ENCODE measurements at places on chromosomes 6 and 20. TPM values are rescaled to one million over a fixed set of nuclear protein-coding genes. Genes with fewer than 3 reads are reported as not detected.

GRCh38 chr6:163199371-163199770 is 215.1 kb upstream of the QKI start:
- DNase-seq: no peak

DNA sequence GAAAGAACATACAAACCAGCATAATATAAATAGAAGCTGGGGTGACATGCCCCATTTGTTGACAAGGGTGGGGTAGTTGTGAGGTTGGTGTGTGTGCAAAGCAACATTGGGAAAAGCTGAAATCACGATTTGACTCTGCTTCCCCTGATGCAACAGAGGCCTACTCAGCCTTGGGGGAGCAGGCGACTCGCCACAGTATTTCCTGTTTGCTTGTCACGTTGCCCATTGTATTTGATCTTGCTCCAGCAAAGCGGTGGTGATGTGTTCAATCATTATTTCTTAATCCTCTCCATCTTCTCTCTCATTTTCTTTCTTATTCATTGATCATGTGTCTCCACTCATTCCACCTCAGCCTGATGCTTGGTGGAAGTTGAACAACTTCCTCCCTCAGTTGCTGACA is 165.8 kb upstream of the CITED2 start:
- DNase-seq: no peak

ZNF184 gene
- 10.6 TPM for total RNA-seq

DNA sequence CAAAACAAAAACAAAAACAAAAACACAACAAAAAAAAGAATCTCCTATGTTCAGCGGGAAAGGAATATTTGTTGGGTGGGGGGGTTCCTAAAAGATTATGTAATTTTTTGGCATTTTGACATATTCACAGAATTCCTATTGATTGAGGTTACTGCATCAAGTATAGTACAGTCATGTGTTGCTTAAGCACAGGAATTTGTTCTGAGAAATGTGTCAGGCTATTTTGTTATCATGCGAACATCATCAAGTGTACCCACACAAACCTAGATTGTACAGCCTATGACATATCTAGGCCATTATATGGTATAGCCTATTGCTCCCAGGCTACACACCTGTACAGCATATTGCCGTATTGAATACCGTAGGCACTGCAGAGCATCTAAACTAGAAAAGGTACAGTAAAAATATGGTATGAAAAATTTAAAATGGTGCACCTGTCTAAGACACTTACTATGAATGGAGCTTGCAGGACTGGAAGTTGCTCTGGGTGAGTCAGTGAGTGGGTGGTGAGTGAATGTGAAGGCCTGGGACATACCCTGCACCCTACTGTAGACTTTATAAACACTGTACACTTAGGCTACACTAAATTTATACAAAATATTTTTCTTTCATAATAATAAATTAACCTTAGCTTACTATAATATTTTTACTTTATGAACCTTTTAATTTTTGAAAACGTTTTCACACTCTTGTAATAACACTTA is 110.6 kb downstream of the CDKAL1 start:
- no peak for DNase-seq

SYNGAP1 gene
- total RNA-seq: 30.2 TPM

GSTA4 gene
- 24.1 TPM for total RNA-seq

OPRL1 gene
- total RNA-seq: 1.0 TPM

GRCh38 chr6:15926256-15926655 is 202.6 kb upstream of the MYLIP start:
- no peak for DNase-seq

DNA sequence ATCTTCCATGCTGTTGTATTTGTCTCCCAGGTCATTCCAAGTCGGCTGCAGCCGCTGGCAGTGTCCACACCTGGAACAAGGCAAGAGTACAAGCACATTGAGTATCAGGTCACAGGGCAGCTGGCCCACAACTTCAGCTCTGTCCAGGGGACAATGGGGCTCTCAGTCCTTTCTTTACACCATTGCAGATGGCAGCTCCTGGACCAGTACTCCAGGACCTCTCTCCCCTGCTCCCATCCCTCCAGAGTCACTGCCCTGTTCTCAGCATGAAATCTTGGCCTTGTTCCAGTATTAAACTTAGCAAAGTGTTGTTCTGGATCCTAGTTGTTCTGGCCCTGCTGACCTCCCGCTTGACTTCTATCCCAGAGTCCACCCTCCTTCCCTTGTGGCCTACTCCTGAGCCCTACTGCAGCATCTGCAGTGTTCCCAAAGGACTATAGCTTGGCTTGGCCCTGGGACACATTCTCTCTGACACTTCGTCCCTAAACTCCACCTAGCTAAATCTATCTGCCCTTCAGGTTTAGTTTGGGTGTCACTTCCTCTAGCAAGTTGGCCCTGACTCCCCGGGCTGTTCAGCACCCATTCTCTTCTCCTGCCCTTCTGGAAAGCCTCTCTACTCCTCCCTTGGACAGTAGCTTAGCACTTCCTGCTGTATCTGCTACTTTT is 5.8 kb downstream of the TXNDC5 start:
- DNase-seq: no peak

DNA sequence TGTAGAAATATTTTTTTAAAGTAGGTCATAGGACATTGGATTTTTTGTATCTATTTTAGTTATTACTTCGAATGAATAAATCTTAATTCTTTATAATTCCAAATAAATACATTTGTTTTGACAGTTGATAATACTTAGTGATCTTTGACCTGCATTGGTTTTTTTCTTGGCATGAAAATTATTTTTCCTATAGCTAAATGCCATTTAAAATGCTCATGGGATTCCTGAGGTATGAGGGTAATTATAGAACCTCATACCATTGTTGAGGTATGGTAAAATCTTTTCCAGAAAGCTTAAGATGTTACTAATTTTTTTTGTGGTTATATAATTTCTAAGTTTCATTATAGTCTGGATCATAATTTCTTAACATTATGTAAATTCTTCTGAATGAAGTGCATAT is 8.3 kb downstream of the PM20D2 start:
- DNase-seq: no peak

- no peak for DNase-seq
These were observed 17.4 kb downstream of the PRPH2 start for GRCh38 chr6:42704937-42705374.

GRCh38 chr6:39948199-39948791 is 14.0 kb upstream of the MOCS1 start:
- no peak for DNase-seq

DNA sequence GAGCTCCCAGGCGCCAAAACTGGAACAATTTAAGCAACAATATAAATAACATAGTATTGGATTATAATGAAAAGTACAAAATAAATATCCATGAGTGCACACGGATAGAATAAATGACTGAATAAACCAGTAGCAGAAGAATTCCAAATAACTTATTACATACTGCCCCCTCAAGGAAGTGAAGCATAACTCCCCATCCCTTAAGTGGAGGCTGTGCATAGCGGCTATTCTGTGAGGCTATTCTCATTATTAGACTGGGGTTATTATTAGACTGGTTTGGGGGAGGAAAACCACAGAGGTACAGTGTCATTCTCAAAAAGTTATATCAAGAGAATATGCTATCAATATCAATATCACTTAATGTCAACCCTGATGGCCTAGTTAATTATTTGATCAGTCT is 94.4 kb upstream of the SIRPA start:
- DNase-seq: no peak

GRCh38 chr6:11378639-11379038 is 146.2 kb upstream of the NEDD9 start:
- no peak for DNase-seq

POU3F2 gene
- 9.2 TPM for total RNA-seq

GRCh38 chr6:11223286-11223864 is 9.1 kb downstream of the NEDD9 start:
- DNase-seq: no peak

DSP gene
- 7.2 TPM for total RNA-seq

ASIP gene
- total RNA-seq: 3.0 TPM

GRCh38 chr20:59258221-59258621 is 42.2 kb upstream of the EDN3 start:
- no peak for DNase-seq

NKAIN2 gene
- total RNA-seq: 48.4 TPM

DNA sequence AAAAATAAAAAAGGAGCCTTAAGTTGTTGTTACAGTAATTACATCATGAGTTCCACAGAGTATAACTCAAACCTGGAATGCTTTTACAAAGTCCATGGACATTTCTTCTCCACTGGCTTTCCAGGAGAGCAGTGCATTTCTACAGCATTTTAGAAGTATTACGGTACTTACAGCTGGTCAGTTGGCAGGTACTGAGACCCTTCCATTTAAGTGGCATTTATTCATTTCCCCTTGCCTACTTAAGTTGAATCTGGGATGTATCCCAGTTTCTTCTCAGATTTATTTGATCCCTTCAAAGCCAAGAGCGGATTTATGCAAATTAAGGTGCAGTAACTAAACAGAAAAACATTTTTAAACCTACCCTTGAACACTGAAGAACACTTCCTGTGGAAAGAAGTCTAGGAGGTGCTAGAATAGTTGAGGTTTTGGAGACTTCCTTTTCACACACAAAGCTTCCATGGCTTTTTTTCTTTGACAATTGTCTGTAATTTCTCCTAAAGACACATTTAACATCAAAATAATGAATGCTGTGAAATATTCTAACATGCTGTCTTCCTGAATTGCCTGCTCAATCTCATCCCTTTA is 3.4 kb downstream of the PRDM13 start:
- DNase-seq: no peak

EPHA7 gene
- 2.6 TPM for total RNA-seq

LY6G5C gene
- total RNA-seq: 2.1 TPM

MUC22 gene
- not detected for total RNA-seq

DNA sequence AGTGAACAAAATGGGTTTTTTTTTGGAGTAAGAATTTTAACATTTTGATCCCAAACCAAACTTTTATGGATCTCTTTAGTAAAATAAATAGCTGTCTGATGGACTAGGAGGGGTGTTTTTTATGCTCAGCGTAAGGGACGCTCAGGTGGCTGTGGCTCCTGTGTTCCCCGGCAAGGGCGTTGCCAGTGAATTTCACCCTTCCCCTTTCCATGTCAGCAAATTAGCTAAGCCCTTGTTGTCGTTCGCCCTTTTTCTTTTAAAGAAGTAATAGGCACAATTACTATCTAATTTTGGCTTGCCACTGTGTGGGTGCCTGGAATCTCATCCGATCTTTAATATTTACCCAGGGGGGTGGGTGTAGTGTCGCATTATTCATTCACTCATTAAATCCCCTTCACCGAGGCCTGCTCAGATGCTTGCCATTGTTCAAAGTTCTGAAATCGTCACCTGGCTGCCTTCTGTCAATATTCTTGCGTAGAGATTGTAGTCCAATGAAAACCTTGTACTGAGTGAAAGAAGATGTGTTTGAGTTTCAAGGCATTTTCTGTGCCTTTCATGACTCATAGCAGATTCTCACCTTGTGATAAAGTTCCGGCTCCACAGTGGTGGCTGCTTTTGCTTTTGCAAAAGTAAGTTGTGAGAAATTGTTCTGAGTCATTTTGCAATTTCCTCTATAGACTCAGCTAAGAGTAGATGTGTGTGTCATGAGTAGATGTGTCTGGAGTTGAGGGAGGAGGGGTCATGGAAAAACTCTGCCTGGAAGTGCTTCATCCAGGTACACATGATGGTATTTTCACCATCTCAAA is 40.0 kb upstream of the CLDN20 start:
- no peak for DNase-seq

GRCh38 chr6:11538052-11538818 is 686 bp downstream of the TMEM170B start:
- DNase-seq: peak; percentile 66

RBPJL gene
- total RNA-seq: not detected

DYNLT2 gene
- 2.9 TPM for total RNA-seq

DNA sequence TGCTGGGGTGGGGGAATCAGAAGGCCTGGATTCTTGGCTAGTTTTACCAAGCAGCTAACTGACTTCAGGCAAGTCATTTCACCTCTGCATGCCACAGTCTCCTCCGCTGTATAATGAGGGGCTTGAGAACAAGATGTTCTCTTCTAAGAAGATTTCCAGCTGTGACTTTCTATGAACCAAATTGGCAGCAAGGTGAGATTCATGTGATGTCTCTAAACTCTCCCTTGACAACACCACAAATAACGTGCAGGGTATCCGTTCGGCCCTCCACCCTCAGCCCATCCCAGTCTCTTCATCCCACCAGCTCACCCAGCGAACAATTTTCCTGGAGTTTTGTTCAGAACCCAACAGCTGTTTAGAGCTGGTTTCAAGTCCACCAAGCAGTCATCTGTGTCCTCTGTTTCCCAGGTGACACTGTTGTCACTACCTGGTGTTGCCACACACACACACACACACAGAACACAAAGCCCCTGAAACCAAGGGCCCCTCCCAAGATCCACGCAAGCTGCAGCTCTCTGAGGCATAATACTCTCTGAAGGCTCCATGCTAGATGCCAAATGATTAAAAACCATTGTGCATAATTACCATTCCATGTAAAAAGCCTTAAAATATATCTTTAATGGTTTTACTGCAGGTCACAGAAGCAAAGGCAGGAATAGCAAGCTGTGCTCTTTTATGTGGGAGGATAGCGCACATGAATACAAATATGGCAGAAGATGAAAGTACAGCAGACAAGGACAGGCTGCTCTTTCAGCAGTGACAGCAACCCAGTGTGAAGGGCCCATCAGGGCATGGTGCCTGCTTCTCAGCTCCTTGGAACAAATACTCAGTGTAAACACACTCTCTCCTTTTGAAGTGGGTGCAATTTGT is 48.2 kb downstream of the ARHGAP18 start:
- no peak for DNase-seq

BTN1A1 gene
- total RNA-seq: not detected

FOXC1 gene
- total RNA-seq: 61.8 TPM

- no peak for DNase-seq
These were observed 1.2 kb downstream of the DNMT3B start for GRCh38 chr20:32763202-32764004.

Data from sciatic nerve (tissue), 2 donors.